Activated CD4-positive, CD25-positive, alpha-beta regulatory T cell treated with anti-CD3 and anti-CD28 coated beads, Interleukin-2, amount 50 U/mL, for 72 hours (primary cell): ENCODE measurements at places on chromosomes 12 and 14.

- DNase-seq, result no peak
Measured at GRCh38 chr12:51941011-51941581, 10.4 kb upstream of the ACVR1B start.

DNA sequence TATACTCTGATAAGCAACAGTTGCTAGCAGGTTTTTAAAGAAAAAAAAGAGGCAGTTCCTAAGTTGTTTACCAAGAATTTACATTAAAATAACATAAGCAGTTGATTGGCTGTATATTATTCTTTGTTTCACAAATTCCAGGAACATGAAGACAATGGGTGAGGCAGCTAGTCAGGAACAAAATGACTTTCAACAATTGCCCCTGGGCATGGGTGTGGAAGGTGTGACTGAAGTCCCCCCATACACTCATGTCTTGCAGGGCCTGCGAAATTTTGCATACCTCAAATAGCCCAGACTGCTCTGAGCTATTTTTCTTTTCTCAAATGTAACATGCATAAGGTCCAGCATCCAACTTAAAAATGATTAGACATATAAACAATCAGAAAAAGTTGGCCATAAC is 267.2 kb upstream of the DIO3 start:
- no peak for DNase-seq

DNA sequence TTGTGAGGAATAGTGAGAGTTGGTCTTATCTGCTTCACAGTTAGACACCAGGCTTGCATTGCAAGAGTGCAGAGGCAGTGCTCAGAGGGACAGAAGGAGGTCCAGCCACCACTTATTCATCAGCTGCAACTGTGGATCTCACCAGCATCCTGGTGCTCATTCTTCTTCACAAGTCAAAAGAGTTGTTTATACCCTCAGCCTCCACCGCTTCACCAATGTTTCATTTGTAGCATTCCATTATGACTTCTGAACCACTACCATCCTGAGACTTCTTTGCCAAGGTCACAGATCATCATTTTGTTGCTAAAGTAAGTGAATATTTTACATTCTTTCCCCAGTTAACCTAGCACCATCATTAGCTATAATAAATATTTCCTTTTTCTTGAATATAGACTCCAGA is 230.5 kb upstream of the KITLG start:
- no peak for DNase-seq

DNA sequence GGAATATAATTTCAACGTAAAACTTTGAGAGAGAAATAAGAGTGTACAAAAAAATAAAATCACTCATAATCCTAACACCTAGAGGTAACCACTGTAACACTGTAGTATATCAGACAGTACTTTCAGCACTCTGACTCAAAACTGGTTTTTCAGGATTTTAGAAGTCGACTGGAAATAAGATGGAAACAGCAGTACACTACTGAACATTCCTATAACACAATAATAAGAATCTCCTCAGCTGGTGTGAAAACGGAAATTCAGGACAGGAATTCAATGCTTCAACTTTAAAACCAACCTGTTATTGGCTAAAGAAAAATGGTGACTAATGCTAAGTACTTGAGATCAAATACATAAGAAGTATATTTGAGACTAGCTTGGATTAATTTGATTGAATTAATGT is 12.3 kb upstream of the PITPNM2 start:
- no peak for DNase-seq

DNA sequence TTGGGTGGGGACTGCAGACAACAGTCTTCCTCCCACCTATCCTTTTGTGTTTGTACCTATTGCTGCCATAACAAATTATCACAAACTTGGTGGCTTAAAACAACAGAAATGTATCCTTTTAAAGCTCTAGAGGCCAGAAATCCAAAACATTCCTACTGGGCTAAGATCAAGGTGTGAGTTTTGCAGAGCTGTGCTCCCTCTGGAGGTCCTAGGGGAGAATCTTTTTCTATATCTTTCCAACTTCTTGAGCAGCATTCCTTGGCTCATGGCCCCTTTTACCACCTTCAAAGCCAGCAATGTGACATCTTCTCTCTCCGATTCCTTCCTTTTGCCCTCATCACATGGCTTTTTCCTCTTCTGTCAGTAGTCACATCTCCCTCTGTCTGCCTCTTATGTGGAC is 190.6 kb downstream of the TTC8 start:
- no peak for DNase-seq

DNA sequence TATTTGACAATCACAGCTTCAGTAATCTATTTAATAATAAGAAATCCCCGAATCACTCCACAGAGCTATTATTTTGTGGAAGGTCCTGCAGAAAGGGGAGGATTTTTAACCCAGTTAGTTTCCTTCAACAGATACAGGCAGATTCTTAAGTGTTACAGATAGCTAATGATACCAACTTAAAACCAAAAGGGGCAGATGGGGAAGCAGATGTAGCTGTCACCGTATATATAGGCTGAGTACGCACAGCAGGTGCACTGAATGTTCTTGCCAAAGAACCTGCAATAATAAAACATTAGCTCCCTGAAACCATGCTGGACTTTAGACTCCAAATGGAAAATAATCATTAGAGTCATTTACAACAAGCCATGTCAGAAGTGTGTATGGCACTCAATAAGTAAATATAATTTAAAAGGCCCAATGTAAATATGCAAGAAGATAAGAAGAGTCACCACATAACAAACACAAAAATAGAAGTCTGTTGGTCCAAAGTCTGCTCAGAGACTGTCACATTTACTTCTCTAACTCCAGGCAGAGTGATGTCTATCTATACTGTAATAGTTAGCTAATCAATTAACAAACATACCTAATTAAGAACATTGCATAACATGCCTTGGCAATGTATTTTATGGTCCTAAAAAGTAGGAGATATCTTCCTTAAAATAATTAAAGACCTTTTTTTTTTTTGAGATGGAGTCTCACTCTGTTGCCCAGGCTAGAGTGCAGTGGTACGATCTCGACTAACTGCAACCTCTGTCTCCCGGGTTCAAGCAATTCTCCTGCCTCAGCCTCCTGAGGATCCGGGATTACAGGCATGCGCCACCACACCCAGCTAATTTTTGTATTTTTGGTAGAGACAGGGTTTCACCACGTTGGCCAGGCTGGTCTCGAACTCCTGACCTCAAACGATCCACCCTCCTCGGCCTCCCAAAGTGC is 78.8 kb downstream of the SEC23A start:
- DNase-seq, result no peak

DNA sequence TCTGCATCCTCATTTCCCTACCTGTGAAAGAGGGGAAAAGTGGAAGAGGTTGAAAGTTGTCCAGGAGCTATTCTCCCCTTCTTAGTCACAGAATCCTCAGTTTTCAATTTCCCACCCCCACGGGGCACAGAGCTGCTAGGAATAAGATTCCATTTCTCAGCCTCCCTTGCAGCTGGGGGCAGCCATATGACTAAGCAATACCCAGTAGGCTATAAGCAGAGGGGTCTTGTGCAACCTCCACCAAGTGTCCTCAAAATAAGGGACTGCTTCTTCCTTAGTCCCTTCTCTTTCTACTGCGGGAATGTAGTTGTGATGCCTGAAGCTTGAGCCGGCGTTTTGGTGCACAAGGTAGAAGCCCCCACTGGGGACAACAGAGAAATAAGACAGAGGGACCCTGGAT is 40.9 kb downstream of the VWF start:
- DNase-seq, result no peak

- no peak for DNase-seq
Measured at GRCh38 chr12:102954134-102954533, 3.3 kb upstream of the ASCL1 start.

GRCh38 chr14:32697114-32697513 is 241.6 kb upstream of the NPAS3 start:
- no peak for DNase-seq

- DNase-seq, result no peak
Measured at GRCh38 chr12:104219361-104219892, 3.8 kb downstream of the TXNRD1 start.

DNA sequence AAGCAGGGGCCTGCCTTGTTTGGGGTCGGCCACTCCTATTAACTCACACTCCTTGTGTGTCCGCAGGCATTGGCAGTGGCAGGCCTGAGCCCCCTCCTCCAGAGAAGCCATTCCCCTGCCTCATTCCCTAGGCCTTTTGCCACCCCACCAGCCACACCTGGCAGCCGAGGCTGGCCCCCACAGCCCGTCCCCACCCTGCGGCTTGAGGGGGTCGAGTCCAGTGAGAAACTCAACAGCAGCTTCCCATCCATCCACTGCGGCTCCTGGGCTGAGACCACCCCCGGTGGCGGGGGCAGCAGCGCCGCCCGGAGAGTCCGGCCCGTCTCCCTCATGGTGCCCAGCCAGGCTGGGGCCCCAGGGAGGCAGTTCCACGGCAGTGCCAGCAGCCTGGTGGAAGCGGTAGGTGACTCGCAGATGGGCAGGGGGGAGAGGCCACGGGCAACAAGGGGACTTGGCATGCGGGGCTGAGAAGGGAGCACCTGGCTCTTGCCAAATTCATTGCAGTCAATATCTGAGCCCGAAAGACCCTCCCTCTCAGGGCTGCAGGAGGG is 106.3 kb upstream of the FKBP4 start:
- DNase-seq, result no peak

- DNase-seq, result no peak
Measured at GRCh38 chr12:104668274-104668718, 211.5 kb downstream of the CHST11 start.

GRCh38 chr14:21791749-21792148 is 118.1 kb upstream of the OR4E1 start:
- no peak for DNase-seq

GRCh38 chr14:82094829-82095345 is 561.2 kb upstream of the SEL1L start:
- no peak for DNase-seq

- DNase-seq, result no peak
Measured at GRCh38 chr12:88951177-88951576, 370.9 kb upstream of the KITLG start.

DNA sequence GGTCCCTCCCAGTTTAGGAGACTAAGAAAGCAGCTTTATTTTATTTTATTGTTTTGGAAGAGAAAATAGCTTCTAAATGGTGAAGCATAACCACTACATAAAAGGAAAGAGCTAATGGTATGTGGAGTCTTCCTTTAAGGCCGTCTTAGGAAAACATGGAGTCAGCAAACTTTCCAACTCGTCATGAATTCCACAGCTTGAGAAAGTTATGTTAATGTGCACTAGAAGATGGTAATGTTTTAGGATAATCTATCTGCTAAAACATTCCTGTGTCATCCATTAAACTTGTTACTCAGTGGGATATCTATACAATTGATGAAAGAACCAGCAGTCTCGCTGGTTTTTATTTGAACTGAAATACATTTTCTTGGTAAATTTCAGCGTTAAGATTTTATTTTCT is 448.4 kb upstream of the SEL1L start:
- no peak for DNase-seq

- no peak for DNase-seq
Measured at GRCh38 chr12:62882696-62883095, 52.3 kb downstream of the PPM1H start.

- DNase-seq, result no peak
Measured at GRCh38 chr14:61812347-61813095, 50.3 kb downstream of the SNAPC1 start.

DNA sequence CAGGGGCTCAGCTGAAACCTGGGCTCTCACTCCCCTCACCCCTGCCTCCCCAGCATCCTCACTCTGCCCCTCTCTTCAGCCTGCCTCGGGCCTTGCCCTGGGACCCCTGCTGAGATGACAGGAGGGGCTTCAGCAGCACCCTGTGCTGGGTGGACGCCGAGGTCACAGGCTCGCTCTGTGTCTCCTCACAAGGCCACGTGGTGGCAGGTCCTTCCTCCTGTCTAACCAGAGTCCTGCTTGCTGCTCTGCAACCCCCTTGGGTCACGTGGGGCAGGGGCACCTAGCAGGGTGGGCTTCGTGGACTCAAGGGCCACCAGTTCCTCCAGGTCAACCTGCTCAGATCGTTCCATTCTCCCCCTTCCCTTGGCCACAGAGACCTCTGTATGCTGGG is 90.4 kb downstream of the TMEM121 start:
- peak; percentile 25 for DNase-seq

DNA sequence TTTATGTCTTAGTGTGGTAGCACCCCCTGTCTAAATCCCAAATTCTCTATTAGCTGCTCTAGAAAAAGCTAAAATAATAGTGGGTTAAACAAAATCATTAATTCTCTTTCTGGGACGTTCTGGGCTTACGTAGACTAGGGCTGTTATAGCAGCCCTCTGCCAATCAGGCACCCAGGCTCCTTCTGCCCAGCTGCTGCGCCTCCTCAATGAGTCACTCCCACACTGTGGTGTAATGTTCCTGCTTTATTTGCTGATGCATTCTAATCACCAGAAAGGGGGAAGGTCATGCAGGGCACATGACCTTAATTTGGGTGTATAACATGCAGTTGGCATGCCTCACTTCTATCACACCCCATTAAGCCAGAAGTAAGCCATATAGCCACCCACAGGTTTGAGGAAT is 294.5 kb downstream of the GALC start:
- no peak for DNase-seq

DNA sequence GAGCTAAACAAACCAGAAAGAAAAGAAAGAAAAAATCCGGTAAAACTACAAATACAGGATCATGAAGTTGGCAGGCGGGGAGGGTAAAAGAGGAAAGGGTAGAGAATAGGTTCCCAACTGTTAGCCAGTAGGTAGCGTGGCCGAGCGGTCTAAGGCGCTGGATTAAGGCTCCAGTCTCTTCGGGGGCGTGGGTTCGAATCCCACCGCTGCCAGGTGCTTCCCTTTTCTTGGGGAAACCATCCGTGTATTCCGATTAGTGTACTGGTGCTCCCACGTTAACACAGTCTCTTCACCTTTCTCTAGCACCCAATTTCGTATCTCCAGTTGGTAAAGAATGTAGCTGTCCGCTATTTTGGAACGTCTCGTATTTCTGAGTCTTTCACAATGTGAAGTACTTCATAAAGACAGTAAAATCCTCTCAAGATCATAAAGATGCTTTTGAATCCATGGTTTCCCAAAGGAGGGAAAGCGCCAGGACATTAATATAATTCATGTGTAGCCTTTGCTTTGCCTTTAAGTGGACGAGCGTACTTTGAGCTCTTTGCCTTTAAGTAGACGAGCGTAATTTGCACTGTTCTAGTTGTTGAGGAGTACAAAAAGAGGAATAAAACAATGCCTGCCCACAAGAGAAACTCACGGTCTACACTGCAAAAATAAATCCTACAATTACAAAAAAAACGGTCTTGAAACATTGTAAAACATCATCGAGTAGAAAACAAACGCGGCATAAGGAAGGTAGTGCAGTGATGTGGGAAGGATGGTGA is 19.0 kb upstream of the RNASE12 start:
- DNase-seq, result peak; percentile 84

GRCh38 chr12:74770552-74770951 is 232.9 kb downstream of the ATXN7L3B start:
- DNase-seq, result no peak

GRCh38 chr12:128078301-128078971 is 188.5 kb upstream of the TMEM132C start:
- DNase-seq, result no peak

GRCh38 chr14:99576761-99577705 is 27.0 kb downstream of the CCDC85C start:
- DNase-seq, result no peak

DNA sequence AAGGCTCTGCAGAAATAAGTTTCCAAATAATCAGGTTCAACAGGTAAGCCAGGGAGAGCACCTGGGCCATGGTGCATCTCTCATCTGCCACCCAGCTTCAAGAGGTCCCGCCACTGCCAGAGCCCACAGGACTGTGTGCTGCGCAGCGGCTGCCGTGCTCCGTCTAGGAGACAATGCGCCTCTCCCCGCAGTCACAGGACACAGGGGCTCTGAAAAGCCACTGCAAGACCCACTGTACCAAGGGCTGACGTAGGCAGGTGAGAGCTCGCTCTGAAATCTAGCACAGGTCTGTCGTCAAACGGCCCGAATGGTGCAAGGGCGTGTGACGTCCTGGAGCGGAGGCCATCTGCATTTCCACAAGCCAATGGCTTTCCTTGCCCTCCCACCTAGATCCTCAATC is 201.1 kb downstream of the CALM1 start:
- DNase-seq, result no peak

- no peak for DNase-seq
Measured at GRCh38 chr12:108594-108993, 42.0 kb downstream of the IQSEC3 start.
